Parietal lobe (tissue), 2 donors: ENCODE measurements at places on chromosomes 4 and X. TPM values are rescaled to one million over a fixed set of nuclear protein-coding genes. Genes with fewer than 3 reads are reported as not detected.

The SAGE1 gene
- total RNA-seq, result not detected

The NEXMIF gene
- total RNA-seq, result 65.7 TPM

The TMPRSS11A gene
- not detected for total RNA-seq

The ABCG2 gene
- total RNA-seq, result 15.0 TPM
